ENCODE measurements at places on chromosomes 7 and 10. TPM values are rescaled to one million over a fixed set of nuclear protein-coding genes. Genes with fewer than 3 reads are reported as not detected.

The CDHR3 gene
- 0.92 TPM for total RNA-seq

The HPSE2 gene
- not detected for total RNA-seq

The MUC12 gene
- not detected for total RNA-seq

The ASB15 gene
- total RNA-seq, result not detected

The SKIDA1 gene
- 0.11 TPM for total RNA-seq

The C7orf57 gene
- not detected for total RNA-seq

The ADRA2A gene
- not detected for total RNA-seq

DNA sequence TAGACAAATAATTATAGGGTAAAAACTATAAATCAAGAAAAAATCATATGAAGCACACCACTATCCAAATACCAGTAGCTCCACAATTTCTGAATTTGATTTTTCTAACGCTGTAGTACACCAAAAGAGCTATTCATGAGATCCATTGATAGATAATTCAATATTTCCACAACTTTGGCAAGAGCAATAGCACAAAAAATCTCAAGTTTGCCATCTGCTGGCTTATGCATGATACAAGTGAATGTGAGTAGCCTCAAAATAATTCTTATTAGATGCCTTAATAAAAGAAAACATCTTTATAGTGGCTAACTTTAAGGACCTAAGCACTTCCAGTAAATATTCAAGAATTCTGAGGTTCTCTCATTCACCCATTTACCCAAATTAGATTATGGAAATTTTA lies 2.2 kb upstream of the TMEM196 start:
- H3K4me3 ChIP-seq, result no peak overlapping the region
- no peak overlapping the region for H3K27ac ChIP-seq
- H3K4me1 ChIP-seq, result no peaks in the 10 kb centered on the region
- peaks cover 2% of the 10 kb centered on the region for H3K36me3 ChIP-seq
- no peak for DNase-seq

- no peak for DNase-seq
- H3K27me3 ChIP-seq, result peaks cover 6% of the 10 kb centered on the region
- H3K4me1 ChIP-seq, result no peaks in the 10 kb centered on the region
- no peak overlapping the region for H3K27ac ChIP-seq
- H3K4me3 ChIP-seq, result no peak overlapping the region
- no peaks in the 10 kb centered on the region for H3K36me3 ChIP-seq
Observed at GRCh38 chr10:128339753-128340152, 213.5 kb upstream of the MKI67 start.

- H3K27me3 ChIP-seq, result no peaks in the 10 kb centered on the region
- no peaks in the 10 kb centered on the region for H3K4me1 ChIP-seq
- no peak overlapping the region for H3K4me3 ChIP-seq
- H3K27ac ChIP-seq, result no peak overlapping the region
- DNase-seq, result no peak
Observed at GRCh38 chr10:109308971-109309370, 614.3 kb downstream of the XPNPEP1 start.

- no peaks in the 10 kb centered on the region for H3K4me1 ChIP-seq
- H3K4me3 ChIP-seq, result no peak overlapping the region
- DNase-seq, result no peak
- H3K36me3 ChIP-seq, result no peaks in the 10 kb centered on the region
- H3K27ac ChIP-seq, result no peak overlapping the region
Observed at GRCh38 chr7:74365322-74366022, 76.3 kb downstream of the CLIP2 start.

DNA sequence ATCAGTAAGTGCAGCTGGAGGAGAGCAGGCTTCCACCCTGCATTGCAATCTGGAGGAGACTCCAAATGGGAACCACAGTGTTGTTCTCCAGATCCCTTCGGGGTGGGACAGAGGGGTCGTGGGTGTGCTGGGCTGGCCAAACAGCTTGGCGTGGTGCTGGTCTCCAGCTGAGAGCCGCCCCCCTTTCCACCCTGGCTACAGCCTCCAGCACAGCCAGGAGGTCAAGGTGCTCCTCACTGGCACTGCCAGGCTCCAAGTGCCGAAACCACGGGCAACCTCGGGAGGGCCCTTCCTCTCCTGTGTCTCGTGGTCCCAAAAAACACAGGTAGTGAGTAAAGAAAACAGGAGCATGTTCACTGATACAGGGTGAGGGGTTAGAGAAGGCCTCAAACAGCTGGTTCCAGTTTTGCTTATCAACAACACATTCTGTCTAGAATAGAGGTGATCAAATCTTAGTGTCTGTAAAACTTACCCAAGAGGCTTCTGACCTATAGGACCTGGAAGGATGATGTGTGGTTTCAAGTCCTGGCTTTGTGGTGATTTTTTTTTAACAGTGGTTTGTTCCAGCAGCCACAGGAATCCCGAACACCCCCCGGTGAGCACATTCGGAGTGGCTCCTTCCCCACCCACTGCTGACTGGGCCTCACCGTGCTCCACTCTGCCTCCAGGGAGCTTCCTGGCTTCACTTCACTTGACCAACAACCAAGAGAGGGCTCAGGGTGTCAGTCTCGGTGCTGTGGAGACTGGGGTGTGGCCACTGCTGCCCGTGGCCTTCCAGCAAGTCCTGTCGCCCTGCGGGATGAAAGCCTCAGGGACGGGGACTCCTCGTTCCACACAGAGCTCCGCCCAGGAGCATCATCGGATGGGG lies 31.2 kb upstream of the EN2 start:
- no peaks in the 10 kb centered on the region for H3K4me1 ChIP-seq
- H3K27ac ChIP-seq, result no peak overlapping the region
- H3K4me3 ChIP-seq, result no peak overlapping the region

DNA sequence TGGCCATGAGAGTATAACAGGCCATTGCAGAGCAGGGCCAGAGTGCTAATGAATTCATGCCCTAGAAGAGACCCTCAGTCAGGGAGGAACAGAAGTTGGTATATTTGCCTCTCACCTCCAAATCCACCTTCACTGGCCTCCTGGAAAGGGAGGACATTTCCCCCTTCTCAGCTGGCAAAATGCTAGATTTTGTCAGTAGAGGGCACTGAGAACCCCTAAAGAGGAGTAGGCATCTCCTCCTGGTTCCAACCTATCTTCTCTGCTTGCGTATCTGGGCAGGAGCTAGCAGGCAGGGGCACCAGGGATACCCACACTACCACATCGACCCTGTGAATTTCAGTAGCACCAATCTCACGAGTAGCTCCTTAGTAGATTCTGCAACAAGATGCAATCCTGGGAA lies 79.8 kb upstream of the GHITM start:
- no peaks in the 10 kb centered on the region for H3K27me3 ChIP-seq
- no peak overlapping the region for H3K4me3 ChIP-seq
- H3K27ac ChIP-seq, result no peak overlapping the region
- H3K4me1 ChIP-seq, result no peaks in the 10 kb centered on the region

DNA sequence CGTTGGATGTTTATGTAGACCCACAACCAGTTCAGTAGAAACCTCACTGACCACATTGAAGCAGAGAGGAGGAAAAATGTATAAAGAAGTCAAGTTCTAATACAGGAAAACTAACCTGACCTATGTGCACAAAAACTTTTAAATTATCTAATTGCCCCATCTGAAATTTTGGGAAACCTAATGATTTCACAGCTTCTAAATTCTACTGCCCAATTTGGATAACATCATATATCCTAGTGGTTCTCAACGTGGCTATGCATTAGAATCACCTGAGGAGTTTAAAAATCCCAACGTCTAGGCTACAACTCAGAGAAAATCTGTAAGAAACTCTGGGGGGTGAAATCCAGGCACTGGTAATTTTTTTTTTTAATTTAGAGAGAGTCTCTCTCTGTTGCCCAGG lies 7.3 kb downstream of the AKR1B10 start:
- no peaks in the 10 kb centered on the region for H3K4me1 ChIP-seq
- H3K27ac ChIP-seq, result no peak overlapping the region
- DNase-seq, result no peak
- H3K4me3 ChIP-seq, result no peak overlapping the region

DNA sequence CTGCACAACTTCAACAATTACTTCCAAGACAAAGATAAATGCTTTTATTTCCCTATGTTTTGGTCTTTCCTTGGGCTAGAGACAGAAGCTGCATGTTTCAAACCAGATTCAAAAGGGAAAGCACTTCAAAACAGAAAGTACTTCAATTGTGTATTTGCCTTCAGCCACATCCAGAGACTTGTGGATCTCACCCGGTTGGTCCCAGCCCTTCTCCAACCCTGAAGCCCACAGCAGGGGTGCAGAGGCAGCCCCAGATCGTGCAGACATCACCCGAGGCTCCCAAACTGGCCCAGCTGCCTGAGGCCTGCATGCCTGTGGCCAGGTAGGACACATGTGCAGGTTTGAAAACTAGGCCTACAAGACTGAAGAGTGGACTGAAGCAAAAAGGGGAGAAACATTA lies 80.8 kb downstream of the ALOX5 start:
- peaks cover 57% of the 10 kb centered on the region for H3K4me1 ChIP-seq
- H3K27ac ChIP-seq, result peak overlapping the region; percentile 97
- H3K27me3 ChIP-seq, result no peaks in the 10 kb centered on the region
- no peak for DNase-seq
- H3K4me3 ChIP-seq, result peak overlapping the region; percentile 34
- peaks cover 34% of the 10 kb centered on the region for H3K36me3 ChIP-seq

- no peak for DNase-seq
- H3K4me1 ChIP-seq, result no peaks in the 10 kb centered on the region
- no peak overlapping the region for H3K4me3 ChIP-seq
- no peaks in the 10 kb centered on the region for H3K27me3 ChIP-seq
Observed at GRCh38 chr10:112849546-112849945, 100.5 kb upstream of the TCF7L2 start.

- no peaks in the 10 kb centered on the region for H3K36me3 ChIP-seq
- H3K4me1 ChIP-seq, result no peaks in the 10 kb centered on the region
- no peak for DNase-seq
- H3K27ac ChIP-seq, result no peak overlapping the region
- no peaks in the 10 kb centered on the region for H3K27me3 ChIP-seq
Observed at GRCh38 chr10:121080281-121080891, 229.2 kb downstream of the WDR11 start.

DNA sequence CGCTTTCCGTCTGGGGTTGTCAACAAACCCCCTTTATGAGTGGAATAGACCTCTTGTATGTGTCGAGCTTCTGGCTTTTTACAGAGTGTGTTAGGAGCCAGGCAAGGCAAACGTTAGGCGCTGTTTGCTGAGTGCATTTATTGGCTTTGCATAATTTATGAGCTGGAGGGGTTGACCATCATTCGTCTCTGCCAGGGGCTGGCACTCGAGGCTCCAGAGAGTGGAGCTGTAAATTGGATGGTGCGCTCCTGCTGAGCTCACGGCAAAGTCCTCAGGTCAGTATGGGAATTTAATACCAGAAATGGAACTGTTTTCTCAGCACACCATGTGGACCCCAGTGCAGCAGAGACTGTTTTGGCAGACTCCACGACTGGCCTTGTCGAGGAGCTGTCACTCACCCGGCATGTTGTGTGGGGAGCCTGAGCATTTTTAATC lies 699.4 kb upstream of the GALNT17 start:
- no peak overlapping the region for H3K4me3 ChIP-seq
- no peaks in the 10 kb centered on the region for H3K27me3 ChIP-seq
- H3K4me1 ChIP-seq, result peaks cover 4% of the 10 kb centered on the region
- no peaks in the 10 kb centered on the region for H3K36me3 ChIP-seq
- no peak for DNase-seq
- H3K27ac ChIP-seq, result no peak overlapping the region

- DNase-seq, result no peak
- H3K4me1 ChIP-seq, result peaks cover 40% of the 10 kb centered on the region
- H3K4me3 ChIP-seq, result peak overlapping the region; percentile 94
- no peaks in the 10 kb centered on the region for H3K27me3 ChIP-seq
- peaks cover 26% of the 10 kb centered on the region for H3K36me3 ChIP-seq
- peak overlapping the region; percentile 99 for H3K27ac ChIP-seq
Observed at GRCh38 chr7:144835155-144835611, 670 bp downstream of the TPK1 start.

- no peak for DNase-seq
- H3K27ac ChIP-seq, result no peak overlapping the region
Observed at GRCh38 chr7:72266771-72267170, 145.4 kb downstream of the CALN1 start.

All from activated CD8-positive, alpha-beta T cell treated with anti-CD3 and anti-CD28 coated beads, Interleukin-2, amount 10 ng/mL, durations not matched to agents 7 days and 5 days (primary cell).